Hindlimb muscle (tissue), 1 donor: ENCODE measurements at places on chromosomes 5 and 9. TPM values are rescaled to one million over a fixed set of nuclear protein-coding genes. Genes with fewer than 3 reads are reported as not detected.

- no peak for DNase-seq
Observed at GRCh38 chr5:11064763-11065450, 303.9 kb upstream of the DAP start.

- no peak for DNase-seq
Observed at GRCh38 chr5:61089351-61089750, 72.9 kb downstream of the SMIM15 start.

Gene TNFSF8
- polyA plus RNA-seq: 0.65 TPM

DNA sequence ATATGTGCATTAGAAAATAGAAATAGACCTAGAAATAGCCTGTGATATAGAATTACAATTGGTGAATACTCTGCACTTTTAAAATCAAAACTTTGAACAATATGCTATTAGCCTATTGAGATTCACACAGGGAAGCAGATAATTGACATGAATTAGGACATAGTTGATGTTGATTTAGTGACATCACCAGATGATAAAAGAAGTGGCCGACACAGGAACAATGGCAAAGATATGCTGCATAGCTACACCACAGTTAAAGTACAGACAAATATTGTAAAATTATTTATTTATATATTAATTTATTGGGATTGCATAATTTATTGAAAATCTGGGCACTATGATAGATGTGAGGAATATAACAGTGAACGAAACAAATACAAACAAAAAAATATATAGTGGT is 261.5 kb upstream of the CCNH start:
- no peak for DNase-seq

DNA sequence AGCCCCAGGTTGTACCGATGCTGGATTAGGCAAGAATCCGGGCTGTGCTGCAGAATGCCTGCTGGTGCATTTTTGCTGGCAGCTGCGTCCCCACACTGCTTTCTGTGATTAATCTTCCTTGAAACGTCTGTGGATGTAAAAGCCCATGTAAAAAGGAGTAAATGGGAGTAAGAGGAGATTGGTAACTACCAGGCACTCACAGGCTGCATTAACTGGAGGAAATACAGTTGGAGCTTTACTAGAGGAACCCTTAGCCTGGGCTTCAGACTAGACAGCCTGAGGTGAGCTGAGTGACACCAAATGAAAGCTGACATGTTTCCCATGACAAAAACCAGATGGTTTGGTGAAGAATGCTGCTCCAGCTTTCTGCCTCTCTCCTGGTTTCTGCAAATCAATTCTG is 190.4 kb upstream of the GAS1 start:
- DNase-seq: no peak

GRCh38 chr5:181219262-181220177 is 3.6 kb upstream of the TRIM41 start:
- no peak for DNase-seq

Gene ITK
- polyA plus RNA-seq: 0.31 TPM

Gene NUDT2
- 23.3 TPM for polyA plus RNA-seq

Gene FAM53C
- 42.4 TPM for polyA plus RNA-seq
